ENCODE measurements at places on chromosomes 4 and X.

GRCh38 chr4:145822581-145822980 lies 116.0 kb downstream of the ZNF827 start:
- DNase-seq, result no peak

DNA sequence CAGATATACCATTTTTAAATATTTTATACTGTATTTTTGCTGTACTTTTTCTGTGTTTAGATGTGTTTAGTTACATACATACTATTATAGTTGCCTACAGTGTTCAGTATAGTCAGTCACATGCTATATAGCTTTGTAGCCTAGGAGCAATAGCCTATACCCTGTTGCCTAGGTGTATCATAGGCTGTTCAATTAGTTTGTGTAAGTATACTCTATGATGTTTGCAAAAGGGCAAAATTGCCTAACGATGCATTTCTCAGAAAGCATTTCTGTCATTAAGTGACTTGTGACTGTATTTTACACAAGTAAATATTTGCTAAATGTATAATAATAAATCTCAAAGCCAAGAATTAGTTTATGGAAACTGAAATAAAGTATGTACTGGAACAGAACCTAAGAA lies 9.5 kb downstream of the ETFDH start:
- DNase-seq, result no peak

DNA sequence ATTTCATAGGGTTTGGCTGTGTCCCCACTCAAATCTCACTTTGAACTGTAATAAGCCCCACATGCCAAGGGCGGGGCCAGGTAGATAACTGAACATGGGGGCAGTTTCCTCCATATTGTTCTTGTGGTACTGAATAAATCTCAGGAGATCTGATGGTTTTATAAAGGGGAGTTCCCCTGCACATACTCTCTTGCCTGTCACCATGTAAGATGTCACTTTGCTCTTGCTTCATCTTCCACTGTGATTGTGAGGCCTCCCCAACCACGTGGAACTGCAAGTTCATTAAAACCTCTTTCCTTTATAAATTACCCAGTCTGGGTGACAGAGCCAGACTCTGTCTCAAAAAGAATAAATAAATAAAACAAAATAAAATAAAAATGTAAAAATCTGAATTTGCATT lies 95.9 kb downstream of the PDS5A start:
- no peak for DNase-seq

GRCh38 chrX:30714138-30714537 lies 60.9 kb downstream of the GK start:
- no peak for DNase-seq

- DNase-seq, result no peak
Observed at GRCh38 chrX:9433596-9433995, 31.3 kb upstream of the TBL1X start.

DNA sequence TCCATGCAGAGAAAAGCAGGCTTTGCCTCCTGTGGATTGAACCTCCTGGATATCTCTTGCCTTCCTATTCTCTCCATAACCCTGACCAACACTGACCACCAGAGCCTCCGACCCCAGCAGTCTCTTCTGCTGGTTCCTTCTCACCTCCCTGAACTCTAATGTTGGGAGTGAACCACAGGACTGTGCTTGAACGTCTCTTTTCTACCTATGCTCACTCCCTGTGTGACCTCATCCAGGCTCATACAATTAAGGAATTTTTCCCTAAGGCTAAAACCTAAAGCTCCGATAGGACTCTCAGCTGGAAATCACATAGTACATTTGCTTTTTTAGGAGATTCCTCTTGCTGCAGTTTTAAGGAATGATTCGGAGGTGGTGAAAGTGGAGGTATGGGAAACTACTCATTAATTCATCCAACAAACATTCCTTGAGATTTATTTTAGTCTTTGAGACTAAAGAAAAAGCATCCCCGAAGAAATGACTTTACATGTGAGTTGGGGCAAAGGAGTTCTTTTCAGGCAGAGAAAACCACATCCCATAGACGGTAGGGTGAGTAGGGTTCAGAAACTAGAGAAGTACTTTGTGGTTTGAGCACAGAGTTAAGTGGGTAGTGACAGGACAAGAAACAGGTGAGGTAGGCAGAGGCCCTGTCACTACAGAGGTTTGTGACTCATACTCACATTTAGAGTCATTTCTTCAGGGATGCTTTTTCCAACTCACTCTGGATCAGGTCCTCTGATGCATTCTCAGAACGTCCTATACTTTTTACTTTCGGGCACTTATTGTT lies 30.8 kb downstream of the NDNF start:
- no peak for DNase-seq

- no peak for DNase-seq
Observed at GRCh38 chr4:3831529-3832150, 65.5 kb downstream of the ADRA2C start.

Data from fibroblast of skin of back (primary cell).